ENCODE measurements at places on chromosomes 1 and 21. TPM values are rescaled to one million over a fixed set of nuclear protein-coding genes. Genes with fewer than 3 reads are reported as not detected.

- DNase-seq, result peak; percentile 72
Observed at GRCh38 chr1:61058483-61059245, 23.7 kb upstream of the NFIA start.

DNA sequence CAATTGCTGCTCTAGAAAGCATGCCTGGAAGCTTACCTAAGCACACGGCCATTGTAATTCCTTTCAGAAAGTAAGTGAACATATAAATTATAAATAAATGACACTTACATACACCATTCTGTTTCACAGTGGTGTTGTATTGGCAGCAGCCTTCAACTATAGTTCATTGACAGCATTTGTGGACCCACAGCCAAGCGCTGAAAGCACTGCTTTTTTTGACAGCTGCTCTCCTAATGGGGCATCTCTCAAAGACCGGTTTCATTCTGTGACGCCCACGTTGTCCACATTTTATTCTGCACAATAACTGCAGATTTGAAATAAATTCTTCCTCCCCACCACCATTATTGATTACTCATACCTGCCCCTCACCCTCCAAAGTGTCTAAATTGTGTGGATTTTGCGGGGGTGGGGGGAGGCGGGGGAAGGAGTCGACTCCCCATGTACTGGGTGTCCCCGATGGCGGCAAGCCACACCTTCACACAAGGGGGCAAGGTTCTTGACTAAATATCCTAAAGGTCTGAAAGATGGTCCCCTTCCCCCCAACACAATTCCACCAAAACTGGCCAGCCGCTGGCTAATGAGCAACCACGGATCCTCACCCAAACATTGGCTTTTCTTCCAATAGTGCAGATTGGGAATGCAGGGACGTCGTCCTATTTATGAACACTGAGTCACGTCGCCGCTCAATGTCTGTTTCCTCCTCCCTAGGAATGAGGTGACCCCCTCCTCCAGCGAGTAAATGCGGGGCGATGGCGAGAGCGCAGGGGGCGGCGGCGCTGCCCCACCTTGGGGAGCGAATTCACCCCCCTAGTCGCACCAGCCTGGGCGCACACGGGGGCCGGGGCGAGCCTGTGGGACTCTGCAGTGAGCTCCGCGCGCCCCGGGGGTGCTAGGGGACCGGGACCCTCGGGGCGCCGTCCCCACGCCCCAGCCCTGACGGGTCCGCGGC, 960 bp downstream of the RCAN1 start:
- DNase-seq, result peak; percentile 9

- peak; percentile 93 for DNase-seq
Observed at GRCh38 chr1:229341774-229342655, 832 bp downstream of the CCSAP start.

GRCh38 chr1:1432274-1432950, 3.1 kb upstream of the VWA1 start:
- DNase-seq, result no peak

- no peak for DNase-seq
Observed at GRCh38 chr1:227744668-227745067, 9.4 kb downstream of the SNAP47 start.

- DNase-seq, result peak; percentile 66
Observed at GRCh38 chr1:64000021-64000420, 203.4 kb upstream of the UBE2U start.

The S100A8 gene
- total RNA-seq, result 80.4 TPM

GRCh38 chr1:6613361-6614018, at the start of gene PHF13:
Gene PHF13 (plus strand): TSS chr1:6613731. CDS start chr1:6614067, 336 bp downstream.
- peak; percentile 99 for DNase-seq
